ENCODE measurements at places on chromosomes 3 and 15. TPM values are rescaled to one million over a fixed set of nuclear protein-coding genes. Genes with fewer than 3 reads are reported as not detected.

- DNase-seq: no peak
Observed at GRCh38 chr3:73677336-73678024, 52.7 kb upstream of the PDZRN3 start.

Gene FRMD4B
- 11.5 TPM for total RNA-seq

DNA sequence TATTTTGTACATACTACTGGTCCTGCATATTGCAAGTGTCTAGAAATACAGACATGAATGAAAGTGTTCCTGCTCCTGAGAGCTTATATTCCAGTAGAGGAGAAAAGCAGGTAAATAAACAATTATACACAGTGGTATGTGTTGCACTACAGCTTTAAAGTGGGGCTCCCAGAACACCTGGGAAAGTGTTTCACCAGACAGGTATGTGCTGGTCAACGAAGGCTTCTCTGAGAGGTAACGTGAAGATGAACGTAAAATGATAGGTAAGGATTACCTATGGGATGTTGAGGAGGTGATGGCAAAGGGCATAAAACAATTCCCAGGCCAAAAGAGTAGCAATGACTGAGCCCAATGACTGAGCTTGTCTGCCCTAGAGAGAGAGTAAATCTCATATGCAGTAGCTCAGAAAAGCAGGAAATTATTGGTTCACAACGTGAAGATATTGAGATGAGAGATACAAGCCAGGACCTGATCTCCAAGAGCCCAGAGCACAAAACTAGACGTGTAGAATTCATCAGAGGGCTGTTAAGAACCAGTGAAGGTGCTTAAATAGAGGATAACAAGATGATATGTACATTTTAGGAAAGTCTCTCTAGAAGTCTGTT, 459.1 kb upstream of the BCHE start:
- DNase-seq: no peak

DNA sequence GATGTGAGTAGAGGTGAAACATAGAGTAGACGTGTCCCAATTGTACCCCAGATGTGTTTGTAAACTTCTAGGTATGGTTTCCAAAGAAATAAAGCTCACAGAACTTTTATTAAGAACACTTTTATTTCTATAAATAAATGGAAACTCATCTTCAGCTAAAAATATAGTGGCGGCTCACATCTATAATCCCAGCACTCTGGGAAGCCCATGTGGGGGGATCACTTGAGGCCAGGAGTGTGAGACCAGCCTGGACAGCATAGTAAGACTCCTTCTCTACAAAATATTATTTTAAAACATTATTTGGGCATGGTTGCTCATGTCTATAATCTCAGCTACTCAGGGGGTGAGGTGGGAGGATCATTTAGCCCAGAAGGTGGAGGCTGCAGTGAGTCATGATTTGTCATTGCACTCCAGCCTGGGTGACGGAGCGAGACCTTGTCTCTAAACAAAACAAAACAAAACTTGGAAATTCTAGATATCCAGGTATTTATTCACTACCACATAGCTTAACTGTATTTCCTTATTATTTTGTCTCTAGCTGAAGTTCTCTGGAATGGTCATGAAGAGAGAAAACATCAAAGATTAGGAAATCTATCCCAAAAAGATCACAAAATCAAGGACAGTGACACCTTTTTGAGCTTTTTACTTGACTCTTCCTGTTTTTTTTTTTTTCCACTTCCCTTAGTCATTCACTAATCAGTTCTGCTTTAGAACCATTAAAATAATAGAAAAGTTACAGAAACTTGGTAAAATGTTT, 258.1 kb downstream of the TIGIT start:
- DNase-seq: no peak

Gene CHDH
- total RNA-seq: 1.8 TPM

- no peak for DNase-seq
Observed at GRCh38 chr3:69082361-69082760, 2.2 kb upstream of the UBA3 start.

DNA sequence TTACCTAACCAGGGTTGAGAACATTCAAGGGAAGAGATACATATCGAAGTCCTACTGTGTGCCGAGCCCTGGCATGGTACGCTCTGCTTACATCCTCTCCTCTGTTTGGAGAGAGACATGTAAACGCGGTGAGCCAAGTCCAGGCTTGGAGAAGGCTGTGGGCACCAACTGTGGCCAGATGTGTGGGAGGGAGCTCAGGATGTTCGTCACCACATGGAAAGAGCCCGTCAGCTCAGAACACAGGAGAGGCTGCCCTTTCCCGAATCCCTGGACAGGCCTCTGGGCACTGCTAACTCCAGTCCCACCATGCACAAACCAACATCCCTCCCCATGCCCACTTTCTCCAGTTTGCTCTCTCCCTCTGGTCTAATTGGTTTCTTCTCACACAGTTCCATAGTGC, 43.0 kb downstream of the MESD start:
- no peak for DNase-seq

Gene CCR8
- total RNA-seq: not detected

GRCh38 chr15:99169769-99170311, 65.0 kb downstream of the SYNM start:
- DNase-seq: peak; percentile 97

Gene SYNPR
- 0.36 TPM for total RNA-seq

DNA sequence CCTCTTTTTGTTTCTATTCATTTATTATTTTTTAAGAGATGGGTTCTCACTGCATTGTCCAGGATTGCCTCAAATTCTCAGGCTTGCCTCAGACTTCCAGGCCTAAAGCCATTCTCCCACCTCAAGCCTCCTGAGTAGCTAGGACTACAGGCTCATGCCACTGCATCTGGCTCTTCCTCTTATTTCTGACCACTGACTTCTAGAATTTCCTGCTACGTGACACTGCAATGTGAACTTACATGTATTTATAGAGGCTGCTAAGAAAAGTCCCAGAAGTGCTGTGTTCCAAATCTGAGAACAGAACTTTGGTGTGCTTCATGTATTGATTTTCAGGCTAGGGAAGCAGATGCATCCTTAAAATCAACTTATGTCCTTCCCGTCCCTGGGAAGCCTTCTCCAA, 407.4 kb downstream of the RSL24D1 start:
- DNase-seq: no peak

Gene POU1F1
- not detected for total RNA-seq

Gene ZNF385D
- total RNA-seq: 1.2 TPM

DNA sequence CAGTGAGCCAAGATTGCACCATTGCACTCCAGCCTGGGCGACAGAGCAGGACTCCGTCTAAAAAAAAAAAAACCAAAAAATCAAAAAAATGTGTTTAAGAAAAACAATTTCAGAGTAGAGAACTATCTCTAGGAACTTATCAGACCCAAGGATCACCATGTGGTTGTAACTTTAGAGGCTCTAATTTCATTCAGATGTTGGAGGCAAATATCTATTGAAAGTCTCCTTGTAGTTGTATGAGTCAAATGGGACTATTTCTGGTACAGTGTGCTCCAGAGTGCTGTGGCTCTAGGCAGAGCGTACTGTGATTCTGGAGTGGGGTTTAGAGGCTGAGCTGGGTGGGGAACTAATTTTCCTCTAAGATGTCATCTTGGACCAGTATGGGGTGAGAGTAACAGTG, 398.7 kb downstream of the SHQ1 start:
- DNase-seq: no peak

GRCh38 chr3:108159105-108159504, 63.1 kb downstream of the IFT57 start:
- no peak for DNase-seq

Gene ANKRD63
- total RNA-seq: not detected

Gene CFAP100
- total RNA-seq: not detected

DNA sequence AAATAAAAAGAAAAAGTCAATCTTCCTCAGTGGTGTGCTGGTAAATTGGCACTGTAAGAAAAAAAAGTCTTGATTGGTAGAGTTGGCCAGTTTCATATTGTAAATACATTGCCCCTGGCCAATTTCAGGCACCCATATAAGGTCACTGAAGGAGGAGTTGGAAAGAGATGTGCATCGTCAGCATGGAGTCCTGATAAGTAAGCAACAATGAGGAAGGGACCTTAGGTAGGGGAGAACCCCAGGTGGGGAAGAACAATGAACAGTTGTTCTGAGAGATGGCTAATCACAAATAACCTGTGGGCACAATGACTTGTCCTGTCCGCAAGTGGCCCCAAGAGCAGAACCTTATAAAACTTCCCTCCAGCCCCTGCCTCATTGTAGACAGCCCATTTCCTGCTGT, 8.6 kb upstream of the CYP8B1 start:
- DNase-seq: no peak

DNA sequence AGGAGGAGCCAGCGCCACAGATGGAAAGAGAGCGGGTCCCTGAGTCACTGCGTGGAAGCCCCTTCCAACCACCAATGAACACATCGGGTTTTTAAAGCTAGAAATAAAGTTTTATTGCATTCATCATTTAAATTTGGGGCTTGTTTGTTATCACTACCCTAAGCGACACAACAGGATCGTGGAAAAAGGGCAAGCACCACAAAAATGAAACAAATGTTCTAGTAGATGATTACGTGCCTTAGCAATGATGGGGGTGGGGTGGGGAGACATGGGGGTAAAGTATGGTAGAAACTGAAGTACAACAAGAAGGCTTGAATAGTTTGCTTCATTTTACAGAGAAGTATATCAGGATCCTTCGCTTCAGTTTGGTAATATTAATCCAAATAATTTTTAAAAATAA, 221.6 kb upstream of the ATP10A start:
- DNase-seq: no peak

Data from sigmoid colon (tissue), 7 donors.